Activated CD8-positive, alpha-beta T cell treated with anti-CD3 and anti-CD28 coated beads for 36 hours (primary cell): ENCODE measurements at places on chromosomes 7 and 10. TPM values are rescaled to one million over a fixed set of nuclear protein-coding genes. Genes with fewer than 3 reads are reported as not detected.

The HOXA7 gene
- total RNA-seq = not detected

DNA sequence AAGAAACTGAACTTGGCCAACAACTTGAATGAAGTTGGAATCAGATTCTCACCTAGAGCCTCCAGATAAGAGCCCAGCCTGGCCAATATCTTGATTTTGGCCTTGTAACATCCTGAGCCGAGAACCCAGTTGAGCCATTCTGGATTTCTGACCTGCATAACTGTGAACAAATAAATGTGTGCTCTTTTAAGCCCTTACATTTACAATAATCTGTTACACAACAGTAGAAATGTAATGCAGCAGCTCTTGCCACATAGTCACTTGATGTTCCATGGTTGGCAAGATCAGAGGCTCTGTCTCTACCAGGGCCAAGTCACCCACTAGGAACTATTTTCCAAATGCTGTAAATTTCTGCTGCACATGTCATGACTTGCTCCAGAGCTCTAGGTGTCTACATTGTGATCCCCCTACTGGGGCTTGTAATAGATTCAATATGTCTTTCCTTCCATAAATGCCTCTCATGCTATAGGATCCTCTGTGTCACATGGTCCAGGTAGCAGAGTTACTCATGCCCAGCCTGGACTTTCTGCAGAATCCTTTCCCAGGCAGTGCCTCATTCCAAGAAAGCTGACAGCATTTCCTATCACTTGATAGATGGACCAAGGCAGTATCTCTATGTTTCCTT is 11.4 kb upstream of the RBM20 start:
- peaks cover 3% of the 10 kb centered on the region for H3K27me3 ChIP-seq
- no peaks in the 10 kb centered on the region for H3K4me1 ChIP-seq
- H3K4me3 ChIP-seq = no peak overlapping the region
- no peak for DNase-seq

DNA sequence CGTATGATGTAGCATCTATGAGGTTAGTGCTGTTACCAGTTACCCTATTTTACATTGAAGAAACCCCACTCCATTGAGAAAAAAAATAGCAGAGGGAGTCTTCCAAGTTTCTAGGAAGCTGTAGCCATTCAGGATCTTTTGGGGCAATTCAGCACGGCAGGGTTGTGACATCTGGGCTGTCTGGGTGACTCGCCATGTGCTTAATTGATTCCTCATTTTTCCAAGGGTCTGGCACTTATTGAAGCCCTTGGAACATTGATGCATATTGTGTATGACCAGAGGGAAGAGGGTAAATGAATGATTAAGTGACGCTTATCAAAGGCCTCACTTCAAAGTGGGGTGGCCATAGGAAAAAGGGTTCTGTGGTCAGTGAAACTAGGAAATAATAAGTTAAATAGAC is 248.7 kb downstream of the ARHGAP12 start:
- H3K27me3 ChIP-seq = peaks cover 2% of the 10 kb centered on the region
- no peak for DNase-seq
- no peak overlapping the region for H3K27ac ChIP-seq
- H3K4me1 ChIP-seq = no peaks in the 10 kb centered on the region
- no peak overlapping the region for H3K4me3 ChIP-seq
- no peaks in the 10 kb centered on the region for H3K36me3 ChIP-seq

The SYT15B gene
- total RNA-seq = 0.16 TPM

GRCh38 chr7:92749327-92749755 is 87.0 kb downstream of the CDK6 start:
- H3K4me1 ChIP-seq = peaks cover 43% of the 10 kb centered on the region
- H3K36me3 ChIP-seq = peaks cover 38% of the 10 kb centered on the region
- H3K27me3 ChIP-seq = no peaks in the 10 kb centered on the region
- DNase-seq = no peak
- no peak overlapping the region for H3K27ac ChIP-seq
- no peak overlapping the region for H3K4me3 ChIP-seq

DNA sequence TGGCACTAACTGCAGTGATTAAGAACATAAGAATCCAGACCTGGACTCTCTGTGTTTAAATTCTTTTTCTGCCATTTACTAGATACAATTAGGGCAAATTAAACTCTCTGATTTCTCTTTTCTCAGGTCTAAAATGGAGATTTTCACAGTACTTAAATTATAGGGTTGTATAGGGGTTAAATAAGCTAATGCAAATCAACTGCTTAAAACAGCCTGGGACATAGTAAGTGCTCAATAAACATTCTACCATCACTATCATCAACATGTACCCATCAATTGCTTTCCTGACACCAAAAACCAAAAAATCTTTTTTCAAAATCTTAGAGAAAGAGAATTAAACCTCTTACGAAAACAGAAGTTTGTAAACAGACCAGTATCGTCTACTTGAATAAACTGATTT is 4.5 kb downstream of the ZNF800 start:
- H3K4me1 ChIP-seq = peaks cover 50% of the 10 kb centered on the region
- H3K27me3 ChIP-seq = no peaks in the 10 kb centered on the region
- H3K4me3 ChIP-seq = no peak overlapping the region
- no peak for DNase-seq
- no peak overlapping the region for H3K27ac ChIP-seq
